Esophagus squamous epithelium (tissue), 5 donors: ENCODE measurements at places on chromosomes 7 and 10.

DNA sequence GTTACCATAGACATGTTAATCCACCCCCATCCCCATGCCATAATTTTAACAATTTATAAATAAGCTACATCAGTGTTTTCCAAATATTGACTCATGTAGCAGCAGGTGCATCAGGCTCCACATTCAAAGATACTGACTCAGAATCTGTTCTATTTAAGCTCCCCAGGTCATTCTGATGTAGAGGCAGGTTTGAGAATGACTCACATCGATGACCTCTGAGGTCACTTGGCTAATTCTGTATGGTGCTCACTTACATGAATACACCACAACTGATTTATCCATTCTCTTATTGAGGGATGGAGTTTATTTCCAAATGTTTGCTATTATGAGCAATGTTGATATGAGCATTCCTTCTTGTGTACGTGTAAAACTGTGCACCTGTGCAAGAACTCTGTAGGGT is 1159.0 kb downstream of the TYW1 start:
- DNase-seq, result no peak

- no peak for DNase-seq
Observed at GRCh38 chr10:126187399-126187798, 200.9 kb downstream of the ADAM12 start.

- no peak for DNase-seq
Observed at GRCh38 chr10:102613785-102614184, 30.5 kb upstream of the TRIM8 start.

GRCh38 chr10:131559450-131559911 is 248.0 kb upstream of the TCERG1L start:
- no peak for DNase-seq

- no peak for DNase-seq
Observed at GRCh38 chr10:113585949-113586348, 33.1 kb downstream of the HABP2 start.

- DNase-seq, result no peak
Observed at GRCh38 chr7:45084901-45085618, 3.7 kb downstream of the NACAD start.

- no peak for DNase-seq
Observed at GRCh38 chr7:80520199-80520598, 8.3 kb upstream of the GNAT3 start.

DNA sequence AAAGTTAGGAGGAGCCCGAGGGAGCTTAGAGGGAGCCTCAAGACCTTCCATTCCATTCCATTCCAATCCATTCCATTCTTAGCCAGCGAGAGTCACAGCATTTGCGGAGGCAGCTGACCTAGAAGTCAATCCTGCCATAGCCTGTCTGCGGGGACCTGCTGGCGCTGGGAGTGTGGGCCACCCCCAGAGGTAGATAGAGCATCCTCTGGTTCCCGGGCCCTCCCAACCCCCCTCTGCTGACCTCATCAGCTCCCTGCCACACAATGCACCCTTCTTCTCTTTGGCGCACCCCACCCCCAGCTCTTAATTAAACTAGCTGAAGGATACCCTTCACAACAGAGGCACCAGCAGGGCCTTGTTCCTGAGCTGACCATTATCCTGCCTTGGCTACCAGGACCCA is 152.5 kb upstream of the ZMIZ1 start:
- no peak for DNase-seq

GRCh38 chr7:2646680-2647571 is 15.1 kb downstream of the TTYH3 start:
- no peak for DNase-seq

- no peak for DNase-seq
Observed at GRCh38 chr7:33903791-33904680, 1.3 kb upstream of the BMPER start.

- no peak for DNase-seq
Observed at GRCh38 chr7:32116436-32116835, 46.2 kb upstream of the PDE1C start.

DNA sequence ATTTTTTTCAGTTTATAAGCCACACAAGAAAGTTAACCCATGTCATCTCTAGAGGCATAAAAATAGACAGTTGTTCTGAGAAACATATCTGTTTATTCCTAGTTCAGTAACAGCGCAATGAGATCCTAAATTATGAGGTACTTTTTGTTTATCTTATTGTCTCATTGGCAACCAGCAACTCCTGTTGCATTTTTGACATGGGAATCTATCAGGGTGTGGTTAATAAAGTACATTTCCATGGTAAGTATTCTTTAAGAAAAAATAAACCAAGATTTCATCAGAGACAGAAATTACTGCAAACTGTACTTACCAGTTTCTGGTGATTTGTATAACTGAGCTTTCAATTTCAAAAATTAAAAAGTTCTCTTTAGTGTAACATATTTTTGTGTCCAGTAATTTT is 9.0 kb downstream of the FAS start:
- no peak for DNase-seq

GRCh38 chr7:99449326-99449725 is 10.6 kb downstream of the CPSF4 start:
- no peak for DNase-seq

- no peak for DNase-seq
Observed at GRCh38 chr10:72082856-72083789, 5.2 kb downstream of the SPOCK2 start.

DNA sequence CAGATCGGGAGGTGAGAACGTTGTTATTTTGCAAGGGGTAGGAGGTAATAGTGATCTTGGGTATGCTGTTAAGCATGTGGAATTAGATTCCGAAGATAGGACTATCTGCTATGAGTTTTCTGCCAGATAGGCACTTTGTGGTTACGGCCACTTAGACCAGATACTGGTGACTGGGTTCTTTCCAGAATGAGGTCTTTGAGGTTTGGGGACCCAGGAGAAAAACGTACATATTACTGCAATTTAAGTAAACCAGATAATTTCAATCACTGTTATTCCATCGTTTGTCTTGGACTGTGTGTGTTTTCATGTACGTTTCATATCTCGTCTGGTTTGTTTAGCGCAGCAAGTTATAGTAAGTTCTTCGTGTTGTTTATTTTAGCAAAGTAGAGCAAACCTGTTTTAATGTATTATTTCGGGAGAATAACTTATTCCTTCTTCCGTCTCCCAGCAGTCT is 312 bp downstream of the ARL4A start:
- DNase-seq, result no peak

GRCh38 chr7:17770710-17771375 is 169.5 kb downstream of the SNX13 start:
- DNase-seq, result no peak

GRCh38 chr7:8070451-8071180 is 102.0 kb downstream of the GLCCI1 start:
- DNase-seq, result no peak

DNA sequence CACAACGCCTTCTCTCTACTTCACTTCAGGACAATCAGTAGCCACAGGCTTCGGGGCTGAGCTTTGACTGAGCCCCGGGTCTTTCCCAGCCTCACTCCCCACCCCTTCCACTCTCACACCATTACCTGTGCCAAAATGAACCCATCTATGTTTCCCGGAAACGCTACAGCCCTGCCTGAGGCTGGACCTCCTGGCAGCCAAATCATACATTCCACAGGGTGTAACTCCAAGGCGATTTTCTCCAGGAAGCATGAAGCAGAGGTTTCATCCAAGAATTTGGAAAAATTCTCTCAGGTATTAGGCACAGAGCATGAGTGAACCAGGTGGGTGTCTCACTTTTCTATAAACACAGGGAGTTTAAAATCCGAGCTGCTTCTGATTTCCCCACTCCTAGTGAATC is 286.3 kb downstream of the TNS3 start:
- no peak for DNase-seq

- no peak for DNase-seq
Observed at GRCh38 chr10:132867801-132868644, 74.3 kb downstream of the CFAP46 start.

- no peak for DNase-seq
Observed at GRCh38 chr10:44306762-44307161, 78.1 kb downstream of the CXCL12 start.

DNA sequence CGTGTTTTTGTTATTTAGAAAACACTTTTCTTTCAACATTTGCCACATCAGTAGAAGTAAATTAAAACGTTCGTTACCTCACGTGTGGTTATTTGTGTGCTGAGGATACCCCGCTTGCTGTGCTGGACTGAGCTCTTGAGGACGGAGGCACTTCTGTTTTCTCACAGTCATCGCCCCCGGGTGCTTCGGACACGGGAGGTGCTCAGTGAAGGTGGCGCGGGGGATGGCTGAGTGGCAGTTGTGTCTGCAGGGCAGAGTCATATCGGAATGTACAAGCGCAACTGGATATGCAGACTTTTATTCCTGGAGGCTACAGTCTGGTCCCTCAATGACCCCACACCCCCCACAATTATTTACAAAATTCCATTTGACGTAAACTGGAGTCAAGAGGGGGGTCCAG is 92.0 kb downstream of the DYNC2I1 start:
- DNase-seq, result no peak

DNA sequence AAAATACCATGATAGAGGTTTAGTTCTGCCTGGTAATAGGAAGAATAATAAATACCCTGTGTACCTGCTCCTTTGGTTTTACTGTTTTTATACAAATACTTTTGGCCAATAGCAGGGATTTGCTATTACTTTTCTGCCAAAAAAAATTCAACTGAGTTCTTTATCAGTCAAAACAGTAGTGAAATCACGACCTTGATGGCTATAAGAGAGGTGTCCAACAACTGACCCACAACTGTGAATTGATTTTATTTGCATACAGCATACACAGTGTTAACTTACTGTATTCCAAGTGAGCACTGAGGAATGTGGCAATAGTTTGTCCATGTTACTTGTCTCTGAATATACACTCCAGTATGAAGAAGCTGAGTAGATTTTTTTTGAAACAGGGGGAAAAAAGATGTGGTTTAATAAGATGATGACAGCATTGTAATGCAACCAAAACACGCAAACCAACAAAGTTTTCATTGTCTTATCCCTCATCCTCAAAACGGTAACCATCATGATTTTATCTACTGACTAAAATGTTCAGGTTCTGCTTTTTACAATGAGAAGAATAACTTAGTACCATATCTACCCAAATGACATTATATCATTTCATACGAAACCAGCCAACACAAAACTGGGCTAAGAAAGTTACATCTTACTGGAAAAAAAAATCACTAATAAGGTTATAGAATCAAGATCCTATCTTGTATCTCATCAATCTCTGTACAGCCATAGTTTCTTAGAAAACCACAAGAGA is 63.3 kb downstream of the GSAP start:
- no peak for DNase-seq

DNA sequence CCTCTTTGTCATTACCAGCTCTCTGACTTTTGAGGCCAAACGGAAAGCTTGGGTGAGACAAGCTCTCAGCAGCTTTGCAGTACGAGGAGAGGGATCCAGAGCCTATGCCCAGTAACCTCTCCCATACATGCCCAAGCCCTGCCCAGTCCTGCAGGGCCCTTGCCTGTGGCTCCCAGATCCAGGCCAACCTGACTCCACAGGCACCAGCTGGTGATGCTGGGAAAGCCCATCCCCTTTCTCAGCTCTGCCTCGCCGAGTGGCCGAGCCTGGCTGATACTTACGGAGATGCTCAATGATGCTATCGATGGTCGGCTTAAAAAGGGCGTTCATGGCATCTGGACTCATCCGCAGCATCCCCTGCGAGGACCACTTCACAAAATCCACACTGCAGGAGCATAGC is 55.4 kb downstream of the PNLIPRP2 start:
- DNase-seq, result no peak

GRCh38 chr10:90775351-90776028 is 82.3 kb downstream of the HTR7 start:
- no peak for DNase-seq

DNA sequence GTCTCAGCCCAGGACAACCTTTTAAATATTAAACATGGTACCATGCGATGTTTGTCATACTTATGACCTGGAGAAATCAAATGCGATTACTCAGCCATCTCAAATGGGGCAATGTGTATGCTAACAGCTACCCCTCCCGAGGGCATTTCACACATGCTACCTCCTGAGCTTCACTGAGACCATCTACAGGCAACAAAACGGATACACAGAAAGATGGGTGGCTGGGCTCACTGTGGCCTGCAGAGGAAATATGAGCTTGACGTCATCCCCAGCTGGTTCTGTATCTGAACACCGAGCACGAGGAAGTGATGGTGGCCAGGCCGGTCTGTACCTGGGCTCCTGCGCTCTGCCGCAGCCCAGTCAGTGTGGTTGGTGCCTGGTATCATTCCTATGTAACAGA is 374.3 kb downstream of the RPS24 start:
- no peak for DNase-seq

DNA sequence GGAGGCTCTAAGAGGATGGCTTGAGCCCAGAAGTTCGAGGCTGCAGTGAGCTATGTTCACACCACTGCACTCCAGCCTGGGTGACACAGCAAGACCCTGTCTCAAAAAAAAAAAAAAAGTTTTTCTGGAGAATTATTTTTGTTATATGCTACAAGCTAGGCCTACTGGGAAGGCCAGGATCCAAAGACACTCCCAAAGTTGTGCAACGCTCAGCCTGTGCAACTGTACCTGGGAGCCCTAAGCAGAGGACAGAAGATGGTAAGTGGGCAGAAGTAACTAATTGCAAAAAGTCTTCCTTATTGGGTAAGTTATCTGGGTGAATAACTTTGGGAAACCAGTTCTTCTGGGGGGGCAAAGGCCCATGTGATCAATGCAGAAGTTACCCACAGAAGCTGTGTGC is 17.3 kb downstream of the HIP1 start:
- DNase-seq, result no peak

GRCh38 chr10:76576276-76576962 is 1061.2 kb downstream of the KCNMA1 start:
- no peak for DNase-seq

GRCh38 chr7:42103020-42103419 is 134.0 kb downstream of the GLI3 start:
- DNase-seq, result no peak

GRCh38 chr10:132679217-132679595 is 106.7 kb downstream of the NKX6-2 start:
- DNase-seq, result no peak

DNA sequence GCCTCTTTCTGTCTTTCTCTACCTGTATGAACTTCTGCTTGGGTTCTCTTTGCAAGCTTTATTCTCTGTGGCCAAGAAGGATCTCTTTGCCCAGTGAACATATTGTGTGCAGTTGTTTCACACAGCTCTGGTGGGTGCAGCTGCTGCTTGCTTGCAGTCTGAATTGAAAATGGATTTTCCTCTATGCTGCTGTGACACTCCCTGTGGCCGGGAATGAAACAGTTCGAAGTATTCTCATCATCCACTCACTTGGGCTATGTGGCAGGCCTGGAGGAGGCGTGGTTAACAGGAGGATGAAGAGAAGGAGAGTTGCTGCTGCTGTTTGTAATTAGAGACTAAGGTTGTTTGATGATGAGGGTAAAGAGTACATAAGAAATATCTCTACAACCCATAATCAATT is 28.4 kb upstream of the ITGA8 start:
- DNase-seq, result no peak

DNA sequence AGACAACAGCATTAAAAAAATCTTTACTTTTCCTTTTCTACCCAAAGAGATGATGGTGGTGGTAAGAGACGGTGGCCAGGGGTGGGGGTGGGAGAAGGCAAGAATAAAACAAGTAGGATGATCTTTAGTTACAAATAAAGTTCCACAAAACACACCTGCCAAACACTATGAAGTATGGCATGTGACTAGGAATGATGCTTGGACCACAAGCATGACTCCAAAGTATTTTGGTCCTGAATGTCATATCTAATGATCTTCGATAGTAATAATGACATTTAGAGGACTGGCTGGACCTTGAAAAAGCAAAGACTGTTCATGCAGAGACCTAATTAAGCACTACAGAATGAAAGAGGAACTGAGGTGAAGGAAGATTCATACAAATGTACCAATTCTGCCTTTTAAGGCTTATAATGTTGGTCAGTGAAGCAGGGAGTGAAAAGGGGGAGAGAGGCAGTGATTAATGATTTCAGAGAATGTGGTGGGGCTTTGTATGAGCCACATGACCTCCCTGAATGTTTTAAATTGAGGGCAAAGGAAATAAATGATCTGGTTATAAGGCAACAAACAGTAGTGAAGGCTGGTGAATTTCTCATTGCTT is 29.6 kb upstream of the DKK1 start:
- DNase-seq, result no peak
